ENCODE measurements at places on chromosomes 3 and 15.

GRCh38 chr3:2921903-2922302 lies 188.3 kb downstream of the IL5RA start:
- H3K4me1 ChIP-seq: no peaks in the 10 kb centered on the region
- no peak overlapping the region for H3K4me3 ChIP-seq
- H3K36me3 ChIP-seq: no peaks in the 10 kb centered on the region
- no peak for DNase-seq
- H3K27me3 ChIP-seq: no peaks in the 10 kb centered on the region

DNA sequence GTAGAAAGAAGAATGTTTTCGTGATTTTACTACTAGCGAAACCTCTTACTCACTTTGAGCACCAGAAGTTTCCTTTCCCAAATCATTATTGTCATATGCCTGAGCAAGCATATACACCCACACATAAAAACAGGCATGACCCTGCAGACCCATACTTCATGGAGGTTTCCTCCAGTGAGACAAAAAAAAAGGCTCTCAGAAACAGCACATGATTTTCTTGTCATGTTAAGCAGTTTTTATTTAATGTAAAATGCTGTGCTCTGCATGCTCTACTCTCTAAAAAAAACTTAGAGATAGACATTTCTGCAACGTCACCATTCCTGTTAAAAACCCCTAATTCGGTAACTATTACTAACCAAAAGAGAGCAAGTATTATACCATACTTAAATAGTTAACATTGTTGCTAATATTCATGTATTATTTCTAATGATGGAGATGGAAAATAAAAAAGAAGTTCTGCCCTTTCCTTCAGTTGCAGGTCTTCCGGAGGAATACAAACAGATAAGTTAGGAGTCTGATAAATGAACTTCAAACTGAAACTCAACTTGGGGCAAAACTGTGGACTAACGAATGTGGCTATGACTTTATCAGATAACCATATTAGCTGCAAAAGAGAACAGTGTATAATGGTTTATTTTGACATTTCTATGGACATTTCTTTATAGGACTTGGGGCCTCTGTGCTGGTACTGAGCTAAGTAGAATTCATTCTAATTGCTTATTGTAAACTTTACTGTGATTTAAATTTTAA lies 15.9 kb downstream of the CD200R1 start:
- no peak for DNase-seq
- H3K36me3 ChIP-seq: no peaks in the 10 kb centered on the region
- H3K27me3 ChIP-seq: no peaks in the 10 kb centered on the region
- no peaks in the 10 kb centered on the region for H3K4me1 ChIP-seq
- H3K27ac ChIP-seq: no peak overlapping the region
- peak overlapping the region; percentile 11 for H3K4me3 ChIP-seq

GRCh38 chr15:93121107-93121506 lies 32.1 kb upstream of the RGMA start:
- no peak overlapping the region for H3K4me3 ChIP-seq
- no peaks in the 10 kb centered on the region for H3K27me3 ChIP-seq
- no peak for DNase-seq
- H3K4me1 ChIP-seq: no peaks in the 10 kb centered on the region
- no peak overlapping the region for H3K27ac ChIP-seq
- H3K36me3 ChIP-seq: no peaks in the 10 kb centered on the region

- H3K36me3 ChIP-seq: no peaks in the 10 kb centered on the region
- no peak overlapping the region for H3K27ac ChIP-seq
- no peak overlapping the region for H3K4me3 ChIP-seq
Measured at GRCh38 chr15:28943146-28943545, 57.4 kb downstream of the APBA2 start.

DNA sequence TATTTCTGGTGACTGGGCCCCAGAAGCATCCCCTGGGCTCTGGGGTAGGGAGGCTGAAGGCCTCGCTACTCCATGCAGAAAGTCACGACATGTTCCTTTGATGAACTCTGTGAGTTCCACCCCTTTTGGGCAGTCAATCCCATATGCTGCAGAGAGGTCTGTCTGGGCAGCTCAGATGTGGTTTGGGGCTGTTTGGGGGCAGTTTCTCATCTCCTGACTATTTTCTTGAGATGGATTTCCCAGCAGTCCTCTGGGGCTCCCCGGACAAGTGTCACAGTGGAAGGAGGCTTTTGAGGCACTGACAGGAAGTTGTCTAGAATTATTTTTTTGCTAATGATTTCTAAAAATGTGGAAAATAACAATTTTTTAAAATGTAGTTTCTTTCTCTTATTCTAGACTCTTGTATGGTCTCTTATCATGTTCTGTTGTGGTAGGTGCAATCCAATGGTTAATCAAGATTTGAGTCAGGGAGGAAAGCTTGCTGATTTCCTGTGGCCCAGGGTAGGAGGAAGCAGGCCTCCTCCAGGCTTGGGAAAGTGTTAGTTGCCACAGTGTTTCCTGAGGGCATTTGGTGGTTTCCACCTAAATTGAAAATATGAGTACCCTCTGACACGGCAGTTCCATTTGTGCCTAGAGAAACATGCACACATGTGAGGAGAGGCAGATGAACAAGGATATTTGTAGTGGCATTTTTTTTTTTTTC lies 19.9 kb upstream of the TATDN2 start:
- H3K27ac ChIP-seq: no peak overlapping the region
- peaks cover 11% of the 10 kb centered on the region for H3K4me1 ChIP-seq
- no peak for DNase-seq
- no peaks in the 10 kb centered on the region for H3K27me3 ChIP-seq

- no peak overlapping the region for H3K4me3 ChIP-seq
- no peaks in the 10 kb centered on the region for H3K36me3 ChIP-seq
- DNase-seq: peak; percentile 66
- no peak overlapping the region for H3K27ac ChIP-seq
- H3K4me1 ChIP-seq: no peaks in the 10 kb centered on the region
Measured at GRCh38 chr3:192819001-192819569, 91.7 kb upstream of the FGF12 start.

- no peak overlapping the region for H3K4me3 ChIP-seq
- H3K36me3 ChIP-seq: no peaks in the 10 kb centered on the region
- DNase-seq: no peak
- peaks cover 29% of the 10 kb centered on the region for H3K4me1 ChIP-seq
- no peak overlapping the region for H3K27ac ChIP-seq
Measured at GRCh38 chr15:78211189-78211921, 23.0 kb downstream of the ACSBG1 start.

DNA sequence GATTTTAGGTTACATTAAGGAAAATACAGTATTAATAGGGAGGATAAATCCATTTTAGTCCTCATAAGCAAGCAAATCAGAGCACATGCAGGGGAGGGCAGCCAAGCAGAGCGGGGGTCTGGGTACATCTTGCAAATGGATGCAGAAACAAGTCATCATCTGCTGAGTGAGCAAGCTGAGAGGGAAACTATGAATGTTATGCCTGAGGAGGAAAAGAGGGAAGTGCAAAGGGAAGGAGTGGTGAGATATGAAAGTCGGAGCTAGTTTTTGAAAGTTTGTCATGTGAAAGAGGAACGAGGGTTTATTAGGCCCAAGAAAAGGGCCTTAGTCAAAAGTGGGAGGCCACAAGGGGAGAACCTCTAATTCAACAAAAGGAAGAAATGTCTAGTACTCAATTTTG lies 15.4 kb downstream of the PTX3 start:
- no peak overlapping the region for H3K4me3 ChIP-seq
- H3K4me1 ChIP-seq: no peaks in the 10 kb centered on the region
- H3K36me3 ChIP-seq: no peaks in the 10 kb centered on the region

GRCh38 chr3:45075821-45076625 lies 49.9 kb downstream of the CLEC3B start:
- no peak for DNase-seq
- no peak overlapping the region for H3K4me3 ChIP-seq
- no peak overlapping the region for H3K27ac ChIP-seq
- H3K36me3 ChIP-seq: no peaks in the 10 kb centered on the region
- H3K27me3 ChIP-seq: no peaks in the 10 kb centered on the region

- H3K36me3 ChIP-seq: no peaks in the 10 kb centered on the region
- no peaks in the 10 kb centered on the region for H3K27me3 ChIP-seq
- no peak overlapping the region for H3K27ac ChIP-seq
- no peak for DNase-seq
- no peak overlapping the region for H3K4me3 ChIP-seq
Measured at GRCh38 chr3:126284258-126284904, 72.8 kb downstream of the KLF15 start.

DNA sequence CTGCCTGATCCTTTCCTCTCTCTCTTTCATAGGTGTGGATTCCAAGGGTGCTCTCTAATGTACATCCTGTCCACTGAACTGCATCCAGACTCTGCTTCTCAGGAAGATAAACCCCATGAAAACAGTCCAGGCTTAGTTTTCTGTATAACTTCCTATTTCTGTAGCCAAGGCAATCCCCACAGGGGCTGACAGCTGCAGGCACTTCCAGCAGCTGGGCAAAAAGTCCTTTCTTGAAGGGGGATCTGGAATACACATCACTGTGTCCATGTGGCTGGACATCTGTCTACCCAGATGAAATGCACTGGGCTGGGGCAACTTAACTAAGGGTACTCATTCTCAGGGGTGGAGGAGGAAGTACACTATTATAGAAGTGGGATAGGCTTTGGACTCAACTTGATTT lies 72.2 kb downstream of the NR1D2 start:
- H3K4me1 ChIP-seq: no peaks in the 10 kb centered on the region
- H3K27ac ChIP-seq: no peak overlapping the region
- H3K36me3 ChIP-seq: no peaks in the 10 kb centered on the region
- H3K27me3 ChIP-seq: no peaks in the 10 kb centered on the region

DNA sequence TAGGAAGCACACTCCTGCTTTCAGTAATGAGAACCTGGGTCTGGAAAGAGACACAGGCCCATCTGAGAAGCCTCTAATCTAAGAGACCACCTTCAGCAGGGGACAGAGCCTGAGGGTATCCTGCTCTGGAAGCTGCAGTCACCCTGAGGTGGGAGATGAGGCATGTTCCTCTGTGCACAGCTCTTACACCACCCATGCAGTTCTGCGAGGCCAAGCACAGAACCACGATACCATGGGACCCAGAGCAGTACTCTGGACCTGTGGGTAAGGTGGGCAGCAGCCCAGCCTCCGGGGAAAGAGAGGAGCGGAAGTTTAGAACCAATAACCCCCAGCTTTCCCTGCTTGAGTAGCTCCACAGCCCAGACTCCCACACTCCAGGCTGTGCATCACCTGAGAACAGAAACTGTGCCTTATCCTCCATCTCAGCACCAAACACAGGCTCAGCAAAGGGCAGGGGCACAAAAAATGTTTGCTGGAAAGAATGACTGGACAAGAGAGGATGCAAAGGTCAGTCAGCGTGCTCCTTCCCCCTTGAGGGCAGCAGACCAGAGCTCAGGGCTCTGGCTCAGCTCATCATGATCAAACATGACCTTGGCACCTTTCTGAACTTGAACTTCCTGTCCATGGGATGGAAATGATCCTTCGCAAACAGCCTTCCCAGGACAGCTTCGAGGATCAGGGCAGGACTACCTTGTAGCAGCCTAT lies 43.1 kb downstream of the RBPMS2 start:
- H3K4me3 ChIP-seq: no peak overlapping the region
- no peaks in the 10 kb centered on the region for H3K27me3 ChIP-seq
- no peak overlapping the region for H3K27ac ChIP-seq
- peak; percentile 27 for DNase-seq

All from adrenal gland (tissue), 19 donors.